Liver (tissue), 10 donors: ENCODE measurements at places on chromosomes 7 and 10. TPM values are rescaled to one million over a fixed set of nuclear protein-coding genes. Genes with fewer than 3 reads are reported as not detected.

DNA sequence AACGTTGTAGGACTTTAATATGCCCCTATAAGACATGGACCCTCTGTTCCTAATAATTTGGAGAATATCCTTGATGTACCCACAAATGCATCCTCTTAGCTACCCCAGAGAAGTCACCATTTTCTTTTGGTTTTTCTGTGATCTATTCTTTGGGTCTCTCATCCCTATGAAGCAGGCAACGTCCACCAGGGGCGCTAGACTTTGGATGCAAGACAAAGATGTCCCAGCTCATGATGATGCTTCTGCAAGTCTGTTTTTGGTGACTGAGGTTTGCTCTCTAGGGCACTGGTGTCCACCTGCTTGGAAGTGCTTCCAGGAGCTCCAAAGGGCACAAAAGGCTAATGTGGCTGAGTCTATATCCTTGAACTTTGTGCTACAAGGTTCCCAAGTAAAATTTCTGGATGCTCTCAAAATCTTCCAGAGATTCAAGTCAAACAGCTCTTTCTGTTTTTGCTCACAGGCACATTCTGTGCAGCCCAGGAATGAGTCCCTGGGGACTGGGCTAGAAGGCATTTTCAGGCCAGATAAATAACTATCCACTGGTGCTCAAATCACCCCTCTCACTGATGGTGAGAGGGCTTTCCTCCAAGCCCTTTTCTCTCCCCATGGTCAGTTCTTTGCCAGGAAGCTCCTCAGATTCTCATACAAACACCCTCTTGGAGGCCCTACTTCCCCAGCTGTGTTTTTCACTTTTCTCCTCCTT, 166.4 kb downstream of the C7orf25 start:
- DNase-seq, result no peak

- DNase-seq, result no peak
Measured at GRCh38 chr10:69952821-69953221, 99.8 kb upstream of the MACROH2A2 start.

GRCh38 chr7:66205741-66206090, 582 bp downstream of the TPST1 start:
- DNase-seq, result no peak

DNA sequence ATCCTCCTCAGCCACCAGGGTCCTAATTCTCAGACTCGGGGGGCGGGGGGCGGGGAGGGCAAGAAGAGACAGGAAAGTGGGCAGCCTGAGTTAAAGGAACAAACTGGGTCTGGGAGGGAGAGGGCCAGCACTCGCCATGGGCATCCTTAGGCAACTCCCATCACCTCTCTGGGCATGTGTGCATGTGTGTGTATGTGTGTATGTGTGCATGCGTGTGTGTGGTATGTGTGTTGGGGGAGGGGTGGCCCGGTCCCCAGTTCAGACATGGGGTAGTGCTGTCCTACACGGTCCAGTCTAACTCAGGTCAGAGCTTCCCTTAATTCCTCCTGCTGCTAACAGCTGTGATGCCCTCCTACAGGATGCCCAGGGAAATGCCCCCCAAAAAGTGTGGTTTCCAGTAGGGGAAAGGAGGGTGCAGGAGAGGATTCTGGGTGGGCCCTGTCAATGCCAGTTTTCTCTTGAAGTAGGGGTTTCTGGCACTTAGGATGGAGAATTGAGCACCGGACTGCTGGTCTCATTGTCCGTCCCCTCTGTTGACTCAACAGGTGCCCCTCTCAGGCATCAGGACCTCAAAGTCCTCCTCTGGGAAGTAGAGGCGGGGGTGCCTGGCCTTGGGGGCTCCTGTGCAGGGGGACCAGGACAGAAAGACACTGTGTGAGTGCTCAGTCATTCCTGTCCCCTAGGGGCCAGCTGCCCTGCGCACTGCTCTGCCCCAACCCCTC, 15.1 kb upstream of the ZMIZ1 start:
- no peak for DNase-seq

GRCh38 chr10:23522345-23522744, 83.5 kb downstream of the OTUD1 start:
- no peak for DNase-seq

The GIMAP1 gene
- 2.3 TPM for total RNA-seq

The AMPH gene
- 0.19 TPM for total RNA-seq

DNA sequence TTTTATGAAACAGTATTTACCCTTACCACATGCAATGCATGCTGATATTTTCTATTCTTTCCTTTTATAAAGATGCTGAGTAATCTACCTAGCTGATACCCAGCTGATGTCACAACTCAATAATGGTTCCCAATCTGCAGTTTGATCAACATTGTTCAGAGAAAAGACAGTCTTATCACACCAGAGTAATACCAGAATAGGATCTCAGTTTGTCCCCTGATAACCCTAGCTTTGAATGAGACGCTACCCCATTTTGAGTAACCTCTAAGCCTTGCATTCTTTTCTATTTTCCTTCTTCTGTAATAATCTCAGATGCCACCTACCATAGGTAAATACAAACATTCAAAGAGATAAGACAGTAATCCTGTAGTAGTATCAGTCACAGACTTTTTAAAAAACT, 99.6 kb upstream of the RELN start:
- no peak for DNase-seq

DNA sequence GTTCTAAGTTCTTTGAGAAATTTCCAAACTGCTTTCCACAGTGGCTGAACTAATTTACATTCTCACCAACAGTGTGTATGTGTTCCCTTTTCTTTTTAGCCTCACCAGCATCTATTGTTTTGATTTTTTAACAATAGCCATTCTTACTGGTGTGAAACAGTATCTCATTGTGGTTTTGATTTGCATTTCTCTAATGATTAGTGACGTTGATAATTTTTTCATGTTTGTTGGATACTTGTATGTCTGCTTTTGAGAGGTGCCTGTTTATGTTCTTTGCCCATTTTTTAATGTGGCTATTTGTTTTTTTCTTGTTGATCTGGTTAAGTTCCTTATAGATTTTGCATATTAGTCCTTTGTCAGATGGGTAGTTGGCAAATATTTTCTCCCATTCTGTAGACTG, 191.4 kb downstream of the AGMO start:
- no peak for DNase-seq

The CARD11 gene
- 1.2 TPM for total RNA-seq

DNA sequence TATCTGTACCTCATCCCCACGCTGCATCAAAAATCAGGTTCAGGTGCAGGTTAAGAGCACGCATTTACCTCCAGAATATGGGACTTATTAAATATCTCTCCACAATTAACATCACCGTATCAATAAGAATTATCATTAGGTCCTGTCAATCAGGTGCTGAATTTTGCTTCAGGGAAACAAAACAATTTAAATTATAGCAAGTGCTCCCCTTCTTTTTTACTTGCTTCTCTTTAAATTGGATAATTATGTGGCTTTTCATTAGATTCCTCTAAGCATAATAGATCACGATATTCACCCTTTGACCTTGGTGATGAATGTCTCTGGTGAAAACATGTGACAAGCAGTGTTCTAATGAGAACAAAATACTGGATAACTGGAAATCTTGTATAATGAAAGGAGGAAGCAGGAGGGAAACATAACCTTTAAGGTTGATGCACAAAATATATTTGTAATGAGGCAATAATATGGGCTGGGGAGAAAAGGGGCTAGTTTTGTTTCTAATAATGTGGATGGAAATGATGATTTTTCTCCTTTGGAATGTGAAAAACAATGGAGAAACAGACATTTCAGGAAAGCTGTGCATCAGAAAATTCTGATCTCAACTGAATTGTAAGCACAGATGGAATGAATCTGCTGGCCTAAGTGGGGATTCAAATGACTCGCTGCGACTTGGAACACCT, 166.9 kb downstream of the SNX10 start:
- no peak for DNase-seq

- DNase-seq, result no peak
Measured at GRCh38 chr10:34723750-34724149, 91.3 kb downstream of the PARD3 start.

The CAPZA2 gene
- 90.0 TPM for total RNA-seq
